ENCODE measurements at places on chromosomes 6 and 20.

GRCh38 chr20:54014293-54014926 lies 56.0 kb downstream of the BCAS1 start:
- DNase-seq: no peak

GRCh38 chr20:11445161-11445560 lies 472.5 kb upstream of the BTBD3 start:
- no peak for DNase-seq

DNA sequence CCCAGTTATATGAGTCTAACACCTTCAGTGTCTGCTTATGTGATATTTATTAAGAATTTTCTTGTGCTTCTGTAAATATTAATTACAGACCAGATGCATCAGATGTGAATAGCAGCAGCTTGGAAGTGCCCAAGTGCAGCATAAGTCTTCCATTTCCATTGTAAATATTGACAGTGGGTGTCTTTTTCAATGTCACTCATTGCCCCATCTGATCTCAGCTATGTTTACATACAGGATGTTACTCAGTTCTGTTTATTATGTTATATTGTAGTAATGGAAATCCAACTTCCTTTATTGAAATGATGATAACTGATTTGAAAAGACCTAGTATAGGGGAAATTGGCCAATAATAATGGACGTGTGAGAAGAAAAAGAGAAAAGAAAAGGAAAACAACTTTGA lies 296.7 kb downstream of the SAMD5 start:
- DNase-seq: no peak

- no peak for DNase-seq
Measured at GRCh38 chr20:50730765-50731054, 670 bp upstream of the PARD6B start.

- no peak for DNase-seq
Measured at GRCh38 chr20:63471002-63471716, 1.3 kb downstream of the KCNQ2 start.

DNA sequence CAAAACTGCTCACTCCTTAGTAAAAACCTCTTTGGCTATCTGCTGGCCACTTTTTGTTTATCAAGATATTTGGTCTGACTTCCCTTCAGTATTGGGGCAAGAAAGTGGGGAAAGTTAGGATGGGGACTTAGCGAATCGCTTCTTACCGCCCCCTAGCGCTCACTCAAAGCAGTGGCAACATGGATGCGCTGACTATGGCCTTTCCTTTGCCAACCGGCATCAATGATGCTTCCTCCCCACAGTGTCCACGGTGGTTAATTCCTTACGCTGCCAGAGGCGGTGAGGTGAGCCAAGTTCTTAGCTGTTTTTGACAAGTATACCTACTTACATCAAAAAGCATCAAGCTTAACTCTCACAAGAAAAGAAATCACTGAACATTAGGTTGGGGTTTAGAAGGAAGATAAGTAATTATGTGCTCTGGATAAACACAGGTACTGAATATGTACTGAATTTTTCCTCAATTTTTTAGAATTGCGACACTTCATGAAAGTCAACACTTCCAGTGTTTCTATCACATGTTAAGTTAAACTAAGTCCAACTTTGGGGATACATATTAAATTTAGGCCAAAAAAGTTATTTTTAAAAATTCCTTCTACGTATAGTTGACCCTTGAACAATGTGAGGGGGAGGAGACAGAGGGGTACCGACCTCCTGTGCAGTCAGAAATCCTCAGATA lies 86.7 kb downstream of the GMDS start:
- peak; percentile 73 for DNase-seq

- DNase-seq: no peak
Measured at GRCh38 chr6:13702809-13703302, 8.8 kb downstream of the RANBP9 start.

GRCh38 chr6:154460306-154461071 lies 50.0 kb downstream of the CNKSR3 start:
- DNase-seq: no peak

GRCh38 chr6:163298079-163298830 lies 116.3 kb upstream of the QKI start:
- no peak for DNase-seq

DNA sequence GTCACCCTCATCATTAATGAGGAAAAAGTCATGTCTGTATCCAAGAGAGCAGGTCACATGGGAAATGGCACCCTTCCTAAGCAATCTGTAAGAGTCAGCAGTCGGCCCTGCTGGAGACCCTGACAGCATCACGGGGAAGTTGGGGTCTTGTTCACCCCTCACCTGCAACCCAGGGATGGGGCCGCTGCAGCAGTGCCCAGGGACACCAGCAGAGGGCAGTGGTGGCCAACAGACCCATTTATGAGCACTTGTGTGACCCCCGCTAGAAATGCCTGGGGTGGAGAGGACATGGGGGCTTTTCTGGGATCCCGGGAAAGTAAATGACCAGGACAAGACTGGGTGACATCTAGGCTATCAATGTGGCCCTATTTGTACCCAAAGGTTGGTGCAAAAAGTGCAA lies 35.9 kb downstream of the ANKRD60 start:
- DNase-seq: no peak

GRCh38 chr6:15246217-15246665 lies 372 bp downstream of the JARID2 start:
- DNase-seq: no peak
